ENCODE measurements at places on chromosomes 4 and X.

- no peak for DNase-seq
Observed at GRCh38 chr4:3062471-3062870, 11.9 kb downstream of the HTT-AS start.

DNA sequence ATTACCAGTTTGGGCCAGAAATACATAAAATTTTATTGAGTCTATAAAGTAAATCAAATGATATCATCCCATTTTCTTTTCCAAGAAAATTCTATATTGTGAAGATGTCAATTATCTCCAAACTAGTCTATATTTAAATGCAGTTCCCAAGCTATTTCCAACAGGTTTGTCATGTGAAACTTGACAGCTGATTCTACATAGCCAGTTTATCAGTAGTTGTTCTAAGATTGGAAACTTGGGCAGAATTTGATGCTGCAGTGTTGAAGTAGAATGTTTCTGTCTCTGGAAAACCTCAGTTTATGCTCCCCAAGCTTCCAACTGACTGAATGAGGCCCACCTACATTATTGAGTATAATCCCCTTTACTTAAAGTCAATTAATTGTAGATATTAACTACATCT, 994.1 kb downstream of the PCDH7 start:
- DNase-seq = no peak

- DNase-seq = no peak
Observed at GRCh38 chr4:39259571-39260330, 77.4 kb downstream of the WDR19 start.

DNA sequence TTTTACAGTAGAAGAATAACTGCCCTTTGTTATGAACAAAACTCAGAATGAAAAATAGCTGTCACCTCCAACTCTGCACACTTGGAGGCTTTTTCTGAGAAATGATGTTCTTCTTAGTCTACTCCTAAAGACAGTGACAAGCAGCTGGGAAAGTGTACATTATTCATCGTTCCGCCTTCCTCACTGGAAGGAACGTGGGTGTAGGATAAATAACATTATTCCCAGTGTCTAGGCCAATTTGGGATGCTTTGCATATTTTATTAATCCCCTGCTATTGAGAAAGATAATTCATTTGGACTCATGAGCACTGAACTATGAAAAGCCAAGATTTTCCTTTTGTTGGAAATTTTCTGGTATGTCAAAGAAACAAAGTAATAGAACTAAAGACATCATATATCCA, 87.8 kb downstream of the VCX2 start:
- no peak for DNase-seq

- peak; percentile 37 for DNase-seq
Observed at GRCh38 chrX:129679901-129680300, 25.1 kb upstream of the APLN start.

- no peak for DNase-seq
Observed at GRCh38 chr4:39367166-39367565, 1.0 kb upstream of the RFC1 start.

DNA sequence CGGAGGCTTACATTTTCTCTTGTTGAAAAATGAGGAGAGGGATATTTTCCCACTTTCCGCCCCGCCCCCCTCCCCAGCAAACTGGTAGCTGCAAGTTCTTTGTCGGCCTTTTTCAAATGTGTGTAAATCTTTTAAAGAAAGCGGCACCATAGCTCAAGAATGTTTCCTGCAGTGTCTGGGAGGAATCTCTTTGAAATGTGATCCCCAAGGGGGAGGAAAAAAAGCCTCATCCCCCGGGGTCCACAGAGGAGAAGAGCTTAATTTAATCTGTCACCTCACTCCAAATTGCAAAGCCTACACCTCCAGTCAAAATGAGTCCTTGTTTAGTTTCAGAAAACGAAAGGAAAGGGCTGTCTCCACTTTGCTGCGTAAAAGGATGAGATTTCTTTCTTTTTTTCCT, 34.8 kb downstream of the ASMT start:
- DNase-seq = no peak

DNA sequence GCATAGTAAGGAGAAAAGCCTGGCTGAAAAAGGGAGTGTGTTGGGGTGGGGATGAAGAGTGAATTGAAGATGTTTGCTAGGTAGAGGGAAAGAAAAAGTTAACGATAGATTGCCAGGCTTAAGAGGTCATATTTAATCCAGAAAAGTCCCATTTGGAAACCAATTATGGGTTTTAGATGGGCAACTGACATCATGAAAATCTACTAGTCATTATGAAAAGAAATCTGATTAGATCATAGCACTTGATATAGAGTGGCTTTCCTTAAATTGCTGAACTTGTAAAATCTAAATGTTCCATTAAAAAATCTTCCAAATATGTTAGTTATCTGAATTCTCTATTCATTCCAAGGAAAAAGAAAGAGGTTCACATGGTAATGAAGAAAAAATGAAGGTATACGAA, 37.5 kb upstream of the IL21 start:
- DNase-seq = no peak

- no peak for DNase-seq
Observed at GRCh38 chr4:126207910-126208309, 893.2 kb downstream of the FAT4 start.

- DNase-seq = no peak
Observed at GRCh38 chr4:153789741-153790499, 1.0 kb upstream of the SFRP2 start.

DNA sequence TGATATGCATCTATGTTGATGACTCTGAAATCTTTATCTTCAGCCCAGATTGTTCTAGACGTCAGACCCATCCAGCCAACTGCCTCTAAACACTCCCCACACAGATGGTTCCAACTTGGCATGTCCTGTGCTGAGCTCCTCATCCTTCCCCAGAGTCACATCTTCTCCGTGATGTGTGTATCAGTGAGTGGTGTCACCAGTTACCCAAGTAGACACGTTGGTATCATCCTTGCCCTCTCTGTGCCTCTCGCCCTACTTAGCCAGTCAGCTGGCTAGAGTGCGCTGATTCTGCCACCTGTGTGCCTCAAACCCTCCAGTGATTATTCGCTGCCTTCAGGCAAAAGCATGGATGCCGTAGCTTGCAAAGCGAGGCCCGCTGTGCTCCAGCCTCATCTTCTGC, 18.6 kb downstream of the PRIMPOL start:
- no peak for DNase-seq

GRCh38 chrX:153179131-153179530, at the start of gene MAGEA1:
Gene MAGEA1 (plus strand): TSS chrX:153179284. CDS start chrX:153182390, 3,106 bp downstream.
- no peak for DNase-seq

DNA sequence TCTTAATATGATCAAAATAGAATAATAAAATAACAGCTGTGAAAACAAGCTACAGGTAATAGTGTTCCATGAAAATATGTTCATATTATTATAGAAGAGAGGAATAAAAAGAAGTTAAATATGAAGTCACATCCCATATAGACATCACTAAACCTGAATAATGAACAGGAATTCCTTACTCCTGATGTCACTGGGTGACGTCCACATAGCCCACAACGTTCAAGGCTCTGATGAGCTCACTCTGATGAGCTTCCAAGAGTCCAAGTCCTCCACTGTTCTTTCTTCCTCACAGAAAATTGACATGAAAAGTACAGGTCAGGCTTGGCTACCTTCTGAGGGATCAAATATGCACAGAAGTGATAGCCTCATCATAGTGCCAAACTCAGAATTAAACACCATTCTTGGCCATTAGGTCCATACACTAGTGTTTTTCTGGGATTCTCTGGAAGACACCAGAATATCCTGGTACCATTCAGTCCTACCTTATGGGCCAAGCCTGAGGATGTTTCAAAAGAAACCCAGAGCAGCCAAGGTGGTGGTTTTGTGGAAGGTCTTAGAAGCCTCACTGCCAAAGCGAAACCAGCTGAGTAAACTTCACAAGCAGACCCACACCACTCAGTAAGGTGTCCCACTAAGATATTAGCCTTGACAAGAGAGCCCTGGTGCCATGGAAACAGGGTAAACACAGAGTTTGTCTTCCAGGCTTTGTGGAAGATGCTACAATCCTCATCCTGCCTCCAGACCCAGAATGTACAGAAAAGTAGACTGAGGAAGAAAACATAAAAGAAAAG, 138.4 kb upstream of the HHIP start:
- no peak for DNase-seq

DNA sequence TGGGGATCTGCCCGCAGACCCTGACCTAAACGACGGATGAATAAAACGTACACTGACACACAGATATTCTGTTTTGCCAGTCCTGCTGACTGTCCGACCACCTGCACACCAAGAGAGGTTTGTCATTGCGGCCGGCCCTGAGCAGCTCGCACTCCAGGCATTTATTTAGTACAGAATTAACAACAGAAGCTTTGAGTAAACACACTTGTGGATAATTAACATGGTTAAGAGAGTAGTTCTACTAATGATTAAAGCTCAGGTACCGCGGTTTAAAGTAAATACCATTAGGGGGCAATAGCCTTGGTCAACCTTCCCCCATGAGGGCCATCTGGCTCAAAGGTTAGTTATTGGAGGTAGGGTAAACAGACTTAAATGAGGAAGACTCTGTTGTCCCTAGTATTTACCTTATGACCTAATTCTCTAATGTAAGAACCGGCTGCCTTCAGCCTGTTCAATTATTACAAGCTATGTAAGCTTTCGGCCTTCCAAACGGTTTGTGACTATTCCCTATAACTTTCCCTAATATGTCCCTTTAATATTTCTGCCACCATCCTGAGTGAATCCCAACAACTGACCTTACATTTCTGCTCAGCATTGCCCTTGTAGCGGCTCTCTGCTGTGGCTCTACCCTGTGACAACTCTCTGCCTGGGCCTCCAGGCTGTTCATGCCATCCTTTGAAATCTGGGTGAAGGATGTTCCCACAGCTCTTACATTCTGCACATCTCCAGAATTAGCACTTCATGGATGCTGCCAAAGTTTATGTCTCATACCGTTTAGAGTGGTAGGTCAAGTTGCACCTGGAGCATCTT, 46.9 kb upstream of the SYTL5 start:
- no peak for DNase-seq

DNA sequence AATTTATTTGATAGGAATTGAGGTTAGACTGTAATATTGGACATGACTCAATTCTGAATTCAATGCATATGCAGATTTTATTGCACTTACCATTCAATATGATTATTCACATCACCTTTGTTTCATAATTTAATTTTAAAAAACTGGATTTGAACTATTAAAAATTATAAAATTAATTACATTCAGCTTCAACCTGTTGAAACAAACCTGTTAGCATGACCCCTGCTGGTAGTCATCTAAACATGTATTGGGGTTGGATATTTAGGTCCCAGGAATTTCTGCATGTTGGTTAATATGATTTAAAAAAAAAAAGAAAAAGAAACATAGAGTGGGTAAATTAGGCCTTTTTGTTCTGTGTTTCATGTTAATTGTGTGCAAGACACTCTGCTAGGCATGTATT, 85.9 kb downstream of the ARSJ start:
- DNase-seq = no peak

GRCh38 chr4:1048773-1049590, 37.6 kb downstream of the FGFRL1 start:
- DNase-seq = no peak

DNA sequence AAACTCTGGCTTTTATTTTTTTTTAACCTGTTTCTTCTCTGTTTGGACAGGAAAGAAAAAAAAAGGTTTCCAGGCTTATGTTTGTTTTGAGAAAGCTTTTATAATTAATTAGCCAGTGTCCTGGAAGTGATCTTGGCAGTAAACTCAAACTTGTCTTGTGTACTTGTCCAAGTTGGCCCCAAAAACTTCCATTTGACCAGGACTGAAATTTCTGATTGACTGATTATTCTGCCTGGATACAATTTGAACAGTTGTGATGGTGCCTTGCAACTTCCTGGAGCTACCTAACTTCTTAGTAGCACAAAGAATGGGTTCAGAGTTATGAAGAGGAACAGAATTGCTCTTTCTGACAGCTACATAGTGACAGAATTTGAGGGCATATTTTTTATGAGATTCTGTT, 62.0 kb downstream of the SLC4A4 start:
- DNase-seq = no peak

DNA sequence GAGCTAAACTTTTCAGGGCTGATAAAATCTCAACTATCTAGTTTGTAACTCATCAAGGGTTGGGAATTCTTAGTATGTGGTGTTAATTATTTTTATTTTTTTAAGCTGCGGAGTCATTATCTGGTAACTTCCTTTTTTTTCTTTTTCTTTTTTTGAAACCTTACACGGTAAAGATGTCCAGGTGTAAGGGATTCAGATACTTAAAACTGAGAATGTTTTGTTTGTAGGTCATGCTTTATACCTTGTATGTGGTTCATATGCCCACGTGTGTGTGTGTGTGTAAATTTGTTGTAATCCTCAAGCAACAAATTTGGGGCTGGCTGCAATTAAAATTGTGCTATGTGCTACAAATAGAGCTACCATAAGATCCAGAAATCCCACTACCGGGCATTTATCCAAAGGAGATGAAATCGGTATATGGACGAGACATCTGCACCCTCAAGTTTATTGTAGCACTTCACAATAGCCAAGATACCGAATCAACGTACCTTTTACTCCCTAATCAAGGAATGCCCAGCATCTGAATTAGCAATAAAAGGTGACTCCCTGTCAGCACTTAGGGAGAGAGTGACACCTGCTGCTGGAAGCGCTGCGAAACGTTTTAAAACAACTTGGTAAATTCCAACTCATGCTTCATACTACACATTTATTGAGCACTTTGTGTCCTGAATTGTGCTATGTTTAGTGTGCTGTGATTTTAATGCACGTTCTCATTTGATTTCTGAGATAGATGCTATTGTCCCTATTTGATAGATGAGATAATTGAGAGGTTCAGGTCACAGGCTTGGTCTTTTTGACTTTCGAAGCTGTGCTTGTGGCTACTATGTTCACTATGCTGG, 16.1 kb downstream of the MSMO1 start:
- no peak for DNase-seq

- no peak for DNase-seq
Observed at GRCh38 chrX:124341396-124342132, 4.8 kb upstream of the SH2D1A start.

GRCh38 chr4:159212675-159213293, 109.9 kb downstream of the RAPGEF2 start:
- DNase-seq = no peak

DNA sequence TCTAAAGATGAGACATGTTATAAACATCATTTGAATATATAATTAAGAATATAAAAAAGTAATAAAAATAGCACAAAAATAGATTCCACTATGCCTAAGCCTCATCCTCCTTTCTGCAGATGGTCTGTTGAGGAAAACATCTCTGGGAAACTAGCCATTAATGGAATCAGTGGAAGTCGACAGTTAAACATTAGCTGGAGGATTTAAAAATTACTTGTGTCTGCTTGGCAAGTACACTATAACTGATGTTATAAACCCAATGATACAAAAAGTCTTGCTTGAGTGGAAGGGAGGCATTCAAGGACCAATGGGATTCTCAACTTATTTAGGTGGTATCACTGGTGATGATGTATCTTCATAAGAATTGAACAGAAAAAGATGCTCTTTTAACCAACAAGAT, 1598.3 kb downstream of the PCDH18 start:
- DNase-seq = no peak

- DNase-seq = no peak
Observed at GRCh38 chrX:43813898-43814297, 68.4 kb downstream of the MAOB start.
